ENCODE measurements at places on chromosomes 11 and 22. TPM values are rescaled to one million over a fixed set of nuclear protein-coding genes. Genes with fewer than 3 reads are reported as not detected.

Gene NRXN2
- 29.0 TPM for total RNA-seq

Gene SHANK2
- total RNA-seq = 0.30 TPM

Gene KCNQ1
- not detected for total RNA-seq

Gene SUSD2
- total RNA-seq = 1.2 TPM

Gene RAB39A
- not detected for total RNA-seq

Data from smooth muscle cell of the coronary artery (primary cell).